Right lobe of liver (tissue), 6 donors: ENCODE measurements at places on chromosomes 12 and 14.

GRCh38 chr14:23600806-23601205 is 22.2 kb upstream of the JPH4 start:
- no peak for DNase-seq

- peak; percentile 26 for DNase-seq
Measured at GRCh38 chr12:93019212-93019927, 90.3 kb upstream of the EEA1 start.

GRCh38 chr14:23364164-23365035 is 572 bp downstream of the EFS start:
- DNase-seq, result no peak

DNA sequence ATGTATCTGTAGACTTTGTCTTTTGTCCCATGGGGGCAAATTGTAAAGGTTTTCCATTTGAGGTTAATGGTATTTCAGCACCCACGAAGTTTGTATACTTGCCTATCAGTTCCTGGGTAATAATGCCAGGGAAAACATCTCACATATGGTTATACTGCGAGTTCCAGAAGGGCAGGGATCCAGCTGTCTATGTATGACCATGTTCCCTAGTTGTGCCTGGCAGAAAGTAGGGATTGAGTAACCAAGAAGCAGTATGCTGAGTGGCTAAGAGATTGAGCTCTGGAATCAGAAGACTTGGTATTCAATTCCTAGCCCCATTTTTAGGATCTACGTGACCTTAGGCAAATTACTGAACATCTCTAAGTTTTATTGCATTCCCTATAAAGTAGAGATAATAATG is 173.2 kb upstream of the PWP1 start:
- DNase-seq, result no peak

- no peak for DNase-seq
Measured at GRCh38 chr12:42172441-42173210, 28.0 kb upstream of the GXYLT1 start.

DNA sequence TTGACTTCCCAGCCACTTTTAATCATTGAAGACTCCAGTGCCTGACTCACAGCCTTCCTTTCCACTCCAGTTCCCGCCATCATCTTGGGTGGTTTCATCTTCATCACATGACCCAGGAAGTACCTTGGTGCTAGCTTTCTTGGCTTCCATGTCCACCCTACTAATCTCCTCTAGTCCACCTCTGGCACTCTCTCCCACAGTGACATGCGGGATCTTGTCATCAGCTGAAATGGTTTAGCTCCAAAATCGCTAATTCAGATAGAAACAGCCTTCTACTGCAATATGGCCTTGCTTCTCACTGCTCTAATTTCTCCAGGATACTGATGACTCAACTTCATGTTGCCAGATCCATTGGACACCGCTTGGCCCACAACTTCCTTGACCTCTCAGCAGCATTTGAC is 24.5 kb downstream of the WDR20 start:
- no peak for DNase-seq

GRCh38 chr14:52111583-52111982 is 42.7 kb upstream of the NID2 start:
- DNase-seq, result no peak

- DNase-seq, result no peak
Measured at GRCh38 chr12:54191126-54191525, 2.3 kb upstream of the SMUG1 start.

GRCh38 chr12:64730588-64730969 is 28.6 kb downstream of the GNS start:
- no peak for DNase-seq

DNA sequence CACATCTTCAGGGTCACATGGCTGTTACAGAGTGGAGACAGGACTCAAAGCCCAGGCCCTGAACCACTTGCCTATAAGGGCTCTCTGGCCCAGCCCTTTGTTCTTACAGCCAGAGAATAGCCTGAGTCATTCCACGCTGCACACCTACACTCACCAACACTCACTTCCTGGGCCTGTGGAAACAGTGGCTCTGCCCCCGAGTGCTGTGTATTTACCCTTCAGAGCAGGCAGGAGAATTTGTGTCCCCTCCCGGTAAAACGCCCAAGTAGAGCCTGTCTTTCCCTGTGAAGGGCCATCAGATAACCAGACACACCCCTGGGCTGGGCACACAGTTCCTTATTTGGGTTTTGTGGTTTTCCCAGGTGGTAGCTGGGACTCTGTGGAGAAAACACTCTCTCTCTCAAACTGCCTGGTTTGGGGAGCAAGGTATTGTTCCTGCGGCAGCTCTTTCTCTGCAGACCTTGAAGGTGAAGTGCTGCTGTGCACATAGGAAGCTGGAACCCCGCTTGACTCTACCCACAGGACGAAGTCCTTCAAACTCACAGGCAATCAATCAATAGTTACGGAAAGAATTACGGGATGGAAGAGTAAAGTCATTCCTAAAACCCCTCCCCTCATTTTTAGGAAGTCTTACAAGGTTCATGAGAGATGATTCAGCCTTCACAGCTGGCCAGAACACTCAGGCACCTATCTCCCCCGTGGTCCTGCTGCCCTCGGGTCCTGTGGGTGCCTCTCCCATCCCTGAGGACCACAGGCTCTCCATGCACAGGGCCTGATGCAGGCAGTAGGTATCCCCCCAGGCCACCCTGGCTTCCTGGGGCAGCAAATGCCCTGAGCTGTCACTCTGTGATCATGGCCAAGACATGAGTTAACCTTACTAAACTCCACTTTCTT is 20.3 kb downstream of the FIGNL2 start:
- no peak for DNase-seq

DNA sequence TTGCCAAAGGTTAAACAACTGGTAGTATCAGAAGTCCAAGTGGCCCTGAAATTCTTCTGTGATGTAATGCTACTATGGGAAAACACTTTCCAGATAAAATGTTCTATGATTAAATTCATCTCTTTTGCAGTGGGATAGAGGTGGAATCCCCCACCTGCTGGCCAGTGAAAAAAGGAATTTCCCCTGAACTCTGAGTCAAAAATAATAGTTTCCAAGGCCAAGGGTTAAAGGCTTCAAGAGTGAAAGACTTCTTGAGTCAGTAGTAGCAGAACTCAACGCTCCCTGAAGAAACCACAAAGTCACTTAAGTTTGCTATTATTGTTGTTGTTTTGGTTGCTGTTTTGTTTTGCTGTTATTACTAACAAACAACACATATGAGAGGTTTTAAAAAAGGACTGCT is 330.8 kb downstream of the SOX5 start:
- DNase-seq, result no peak

DNA sequence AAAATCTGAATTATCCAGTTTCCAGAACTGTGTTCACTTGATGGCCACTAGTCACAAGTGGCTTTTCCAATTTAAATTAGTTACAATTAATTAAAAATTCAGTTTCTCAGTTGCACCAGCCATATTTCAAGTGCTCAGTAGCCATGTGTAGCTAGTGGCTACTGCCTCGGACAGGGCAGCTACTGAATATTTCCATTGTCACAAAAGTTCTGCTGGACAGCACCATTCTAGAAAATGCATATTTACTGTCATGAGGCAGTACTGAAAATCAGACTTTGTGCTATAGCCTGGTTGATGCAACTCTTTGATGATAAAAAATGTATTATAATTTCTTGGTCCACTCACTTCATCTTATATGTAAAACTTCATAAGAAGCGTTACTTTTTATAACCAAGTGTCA is 11.5 kb upstream of the OVCH1 start:
- no peak for DNase-seq

DNA sequence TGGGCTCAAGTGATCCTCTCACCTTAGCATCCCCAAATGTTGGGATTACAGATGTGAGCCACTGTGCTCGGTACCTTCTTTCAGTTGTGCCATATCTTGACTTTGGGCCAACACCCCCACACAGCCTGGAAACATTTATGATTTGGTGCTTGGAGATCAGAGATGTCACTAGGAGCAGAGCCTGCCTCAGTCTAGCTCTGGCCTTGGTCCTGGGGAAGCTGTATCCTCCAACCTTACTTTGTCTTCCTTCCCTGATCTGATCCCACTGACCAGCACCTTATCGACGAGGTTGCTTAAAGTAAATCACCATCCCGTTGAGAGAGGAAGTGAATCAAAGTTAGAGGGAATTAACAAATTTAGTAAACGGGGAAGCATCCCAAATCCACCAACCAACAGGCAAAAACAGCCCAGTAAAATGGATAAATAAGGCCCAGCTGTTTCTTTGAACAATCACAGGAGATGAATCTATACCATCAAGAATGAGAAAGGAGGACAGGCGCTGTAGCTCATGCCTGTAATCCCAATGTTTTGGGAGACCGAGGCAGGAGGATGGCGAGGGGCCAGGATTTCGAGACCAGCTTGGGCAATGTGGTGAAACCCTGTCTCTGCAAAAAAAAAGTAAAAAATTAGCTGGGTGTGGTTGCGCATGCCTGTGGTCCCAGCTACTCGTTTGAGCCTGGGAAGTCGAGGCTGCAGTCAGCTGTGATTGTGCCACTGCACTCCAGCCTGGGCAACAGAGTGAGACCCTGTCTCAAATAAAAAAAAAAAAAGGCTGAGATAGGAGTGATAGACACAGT is 3.4 kb downstream of the PLBD2 start:
- no peak for DNase-seq

GRCh38 chr14:65850429-65851135 is 438.1 kb downstream of the FUT8 start:
- no peak for DNase-seq

GRCh38 chr14:38286452-38286851 is 30.6 kb upstream of the CLEC14A start:
- DNase-seq, result no peak

GRCh38 chr12:40752011-40752410 is 59.8 kb downstream of the CNTN1 start:
- no peak for DNase-seq

- DNase-seq, result no peak
Measured at GRCh38 chr14:34015383-34015782, 64.5 kb upstream of the EGLN3 start.

- DNase-seq, result no peak
Measured at GRCh38 chr12:67988601-67989021, 636 bp upstream of the IFNG-AS1 start.

DNA sequence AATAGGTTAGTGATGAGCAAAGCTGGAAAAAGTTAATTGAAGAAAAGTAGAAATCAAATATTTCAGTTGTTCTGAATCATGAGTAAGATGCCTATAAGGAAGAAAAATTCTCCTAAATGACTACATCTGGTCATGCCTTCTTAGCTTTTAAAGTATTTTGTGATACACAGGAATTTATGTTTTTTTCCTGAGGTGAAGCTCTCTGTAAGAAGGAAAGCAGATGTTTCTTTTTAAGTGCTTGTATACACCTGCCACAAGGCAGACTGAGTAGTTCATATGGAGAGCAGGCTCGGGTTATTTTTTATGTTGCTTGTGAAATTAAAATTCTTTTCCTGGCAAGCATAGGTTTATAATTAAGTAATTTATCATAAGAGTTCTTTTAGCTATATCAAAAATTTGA is 275.2 kb downstream of the RAD51B start:
- no peak for DNase-seq

DNA sequence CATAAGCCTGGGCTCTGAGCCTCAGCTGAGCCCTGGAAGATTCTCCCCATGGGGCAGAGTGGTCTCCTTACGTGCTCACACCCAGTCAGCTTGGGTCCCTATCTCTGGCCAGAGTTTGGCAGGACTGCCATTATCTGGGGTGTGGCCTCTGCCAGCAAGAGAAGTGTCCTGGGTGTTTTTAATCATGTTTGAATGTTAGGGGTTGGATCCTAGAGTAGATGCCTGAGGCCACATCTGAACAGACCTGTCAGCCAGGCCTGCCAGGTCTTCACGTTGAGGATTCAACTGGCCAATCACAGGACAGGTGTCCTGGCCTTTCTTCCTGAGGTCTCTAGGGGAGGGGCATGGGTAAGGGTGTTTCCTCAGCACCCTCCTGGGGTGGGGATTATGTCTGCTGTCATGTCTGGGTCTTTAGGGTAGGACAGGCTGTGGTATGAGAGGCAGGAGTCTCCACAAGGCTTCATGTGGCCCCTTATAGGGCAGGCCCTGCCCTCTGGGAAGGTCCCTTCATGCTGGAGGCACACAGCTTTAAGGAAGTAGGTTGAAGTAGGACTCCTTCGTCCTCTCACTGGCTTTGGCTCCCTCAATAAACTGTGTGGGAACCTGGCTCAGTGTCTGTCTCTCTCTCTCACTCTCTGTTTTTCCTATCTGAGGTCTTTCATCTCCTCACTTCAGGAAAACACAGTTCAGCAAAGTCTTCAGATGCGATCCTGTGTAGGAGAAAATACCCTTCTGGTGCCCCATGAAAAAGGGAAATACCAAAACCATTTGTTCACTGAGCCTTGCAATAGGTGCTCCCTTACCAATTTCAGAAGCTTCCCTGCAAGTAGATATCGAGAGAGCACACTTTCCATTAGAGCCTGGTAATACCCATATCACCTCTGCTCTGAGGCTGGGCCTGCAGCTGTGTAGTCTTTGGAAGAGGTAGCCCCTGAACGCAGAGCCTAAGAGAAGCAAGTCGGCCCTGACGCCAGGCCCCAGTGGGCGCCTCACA is 6.7 kb upstream of the FITM1 start:
- no peak for DNase-seq

GRCh38 chr12:111298582-111299436 is 70.1 kb downstream of the PHETA1 start:
- peak; percentile 49 for DNase-seq

- DNase-seq, result no peak
Measured at GRCh38 chr14:100543471-100544455, 43.5 kb downstream of the BEGAIN start.

- no peak for DNase-seq
Measured at GRCh38 chr14:63952933-63953437, 100.2 kb downstream of the SYNE2 start.

GRCh38 chr12:72448805-72449204 is 176.6 kb downstream of the TRHDE start:
- DNase-seq, result no peak

DNA sequence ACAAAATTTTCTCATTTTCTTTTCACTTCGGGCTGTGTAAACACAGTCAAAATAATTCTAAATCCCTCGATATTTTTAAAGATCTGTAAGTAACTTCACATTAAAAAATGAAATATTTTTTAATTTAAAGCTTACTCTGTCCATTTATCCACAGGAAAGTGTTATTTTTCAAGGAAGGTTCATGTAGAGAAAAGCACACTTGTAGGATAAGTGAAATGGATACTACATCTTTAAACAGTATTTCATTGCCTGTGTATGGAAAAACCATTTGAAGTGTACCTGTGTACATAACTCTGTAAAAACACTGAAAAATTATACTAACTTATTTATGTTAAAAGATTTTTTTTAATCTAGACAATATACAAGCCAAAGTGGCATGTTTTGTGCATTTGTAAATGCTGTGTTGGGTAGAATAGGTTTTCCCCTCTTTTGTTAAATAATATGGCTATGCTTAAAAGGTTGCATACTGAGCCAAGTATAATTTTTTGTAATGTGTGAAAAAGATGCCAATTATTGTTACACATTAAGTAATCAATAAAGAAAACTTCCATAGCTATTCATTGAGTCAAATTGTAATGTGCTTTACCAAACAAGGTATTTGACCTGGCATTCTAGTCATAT is 4.8 kb downstream of the CDKN1B start:
- DNase-seq, result no peak
